ENCODE measurements at places on chromosomes 16 and 17.

DNA sequence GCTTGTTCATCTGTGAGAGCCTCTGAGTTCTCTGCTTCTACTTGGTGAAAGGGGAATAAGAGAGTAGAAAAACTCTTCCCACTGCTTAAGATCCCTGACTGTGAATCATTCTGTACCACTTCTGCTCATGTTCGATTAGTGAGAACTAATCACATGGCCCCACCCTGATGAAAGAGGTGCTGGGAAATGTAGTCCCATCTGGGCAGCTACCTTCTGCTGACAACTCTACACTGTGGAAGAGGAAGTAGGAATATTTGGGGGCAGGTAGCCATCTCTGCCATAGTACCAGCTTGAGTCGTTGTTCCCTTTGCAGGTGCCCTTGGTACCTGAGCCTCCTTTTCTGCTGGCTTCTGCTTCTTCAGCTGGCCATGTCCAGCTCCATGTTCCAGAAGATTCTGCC, 29.9 kb downstream of the NKD1 start:
- DNase-seq, result no peak

DNA sequence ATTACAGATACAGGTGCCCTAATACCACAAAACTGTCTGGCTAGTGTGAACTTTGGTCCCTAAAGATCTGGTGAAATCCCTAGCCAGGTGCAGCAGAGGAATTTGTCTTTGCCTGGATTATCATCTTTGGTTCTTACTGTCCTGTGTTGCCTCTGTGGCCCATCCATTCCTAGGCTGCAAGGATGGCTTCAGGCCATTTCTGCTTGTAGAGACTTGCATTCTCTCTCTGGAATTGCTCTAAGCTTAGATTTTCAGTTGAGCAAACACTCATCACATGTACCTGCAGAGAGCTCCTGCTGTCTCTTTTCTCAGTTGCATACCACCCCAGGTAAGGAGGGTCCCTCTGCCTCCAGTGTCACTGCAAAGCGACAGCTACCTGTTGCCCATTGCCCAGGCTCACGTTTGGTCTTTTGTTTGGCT, 114.9 kb downstream of the PRKCA start:
- no peak for DNase-seq

DNA sequence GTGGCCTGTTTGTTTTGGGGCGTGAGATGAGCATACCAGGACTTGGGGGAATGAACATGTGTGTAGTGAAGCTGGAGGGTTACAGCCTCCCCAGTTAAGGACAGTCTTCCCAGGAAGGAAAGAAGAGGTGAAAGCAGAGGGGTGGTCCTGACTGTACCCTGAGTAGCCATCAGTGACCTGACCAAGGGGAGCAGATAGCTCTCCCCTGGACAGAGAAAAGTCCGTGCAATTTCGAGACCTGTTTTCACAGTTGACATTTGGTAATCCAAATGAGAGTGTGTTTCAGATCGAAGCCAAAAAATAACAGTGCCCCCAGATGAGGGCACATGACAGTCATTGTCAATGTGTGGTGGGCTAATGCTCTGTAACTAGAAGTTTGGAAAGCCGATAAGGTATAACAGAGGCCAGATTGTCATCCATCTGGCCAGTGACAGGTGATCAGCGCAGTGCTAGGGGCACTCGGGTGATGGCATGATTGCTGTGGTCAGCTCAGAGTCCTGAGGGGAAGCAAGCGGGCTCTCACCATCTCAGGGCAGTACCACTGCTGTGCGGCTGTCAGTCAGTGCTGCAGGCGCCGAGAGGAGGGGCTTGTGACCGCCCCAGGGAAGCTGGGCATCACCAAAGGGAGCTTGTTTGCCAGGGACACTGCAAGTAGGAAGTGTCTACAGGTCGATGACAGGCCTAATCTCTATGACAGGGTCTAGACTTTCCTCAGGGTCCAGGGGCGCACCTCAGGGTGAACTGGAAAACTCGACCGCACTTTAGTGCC, 1.1 kb upstream of the NME2 start:
- no peak for DNase-seq

DNA sequence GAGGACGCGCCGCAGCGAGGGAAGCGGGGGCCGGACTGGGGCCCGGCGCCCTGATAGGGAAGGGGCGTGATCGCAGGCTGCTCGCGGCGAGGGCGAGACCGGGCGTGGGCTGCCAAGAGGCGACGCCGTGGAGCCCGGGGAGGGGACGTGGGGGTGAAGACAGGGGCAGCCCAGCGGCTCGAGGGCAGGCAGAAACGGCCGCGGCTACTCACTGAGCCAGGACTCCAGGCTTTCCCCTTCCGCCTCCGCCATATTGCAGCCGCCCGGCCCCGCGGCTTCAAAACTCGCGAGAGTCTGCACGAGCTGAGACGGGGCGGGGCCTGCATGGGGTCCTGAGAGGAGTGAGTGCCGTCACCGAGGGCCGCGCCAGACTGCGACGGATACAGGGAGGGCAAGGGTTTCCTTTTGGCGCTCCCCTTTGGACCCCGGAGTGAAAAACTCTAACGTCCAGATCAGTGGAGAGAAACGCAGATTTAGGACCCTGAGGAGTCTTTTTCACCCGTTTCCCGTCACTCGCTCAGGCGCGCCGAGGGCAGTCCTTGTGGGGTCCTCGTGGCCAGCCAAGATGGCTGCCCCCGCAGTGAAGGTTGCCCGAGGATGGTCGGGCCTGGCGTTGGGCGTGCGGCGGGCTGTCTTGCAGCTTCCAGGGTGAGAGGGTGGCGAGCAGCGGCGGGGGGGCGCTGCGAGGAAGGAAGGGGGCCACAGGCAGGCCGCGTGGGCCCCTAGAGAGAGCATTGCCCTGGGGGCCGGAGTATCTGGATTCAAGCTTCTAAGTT, at the start of the genes GGA3 and MRPS7:
TSS of gene GGA3 (minus strand) at position 271 of the 776 bp plus-strand sequence. CDS start at position 252, 19 bp downstream.
TSS of gene MRPS7 (plus strand) at position 544 of the 776 bp plus-strand sequence. CDS start at position 566, 22 bp downstream.
- DNase-seq, result peak; percentile 61

DNA sequence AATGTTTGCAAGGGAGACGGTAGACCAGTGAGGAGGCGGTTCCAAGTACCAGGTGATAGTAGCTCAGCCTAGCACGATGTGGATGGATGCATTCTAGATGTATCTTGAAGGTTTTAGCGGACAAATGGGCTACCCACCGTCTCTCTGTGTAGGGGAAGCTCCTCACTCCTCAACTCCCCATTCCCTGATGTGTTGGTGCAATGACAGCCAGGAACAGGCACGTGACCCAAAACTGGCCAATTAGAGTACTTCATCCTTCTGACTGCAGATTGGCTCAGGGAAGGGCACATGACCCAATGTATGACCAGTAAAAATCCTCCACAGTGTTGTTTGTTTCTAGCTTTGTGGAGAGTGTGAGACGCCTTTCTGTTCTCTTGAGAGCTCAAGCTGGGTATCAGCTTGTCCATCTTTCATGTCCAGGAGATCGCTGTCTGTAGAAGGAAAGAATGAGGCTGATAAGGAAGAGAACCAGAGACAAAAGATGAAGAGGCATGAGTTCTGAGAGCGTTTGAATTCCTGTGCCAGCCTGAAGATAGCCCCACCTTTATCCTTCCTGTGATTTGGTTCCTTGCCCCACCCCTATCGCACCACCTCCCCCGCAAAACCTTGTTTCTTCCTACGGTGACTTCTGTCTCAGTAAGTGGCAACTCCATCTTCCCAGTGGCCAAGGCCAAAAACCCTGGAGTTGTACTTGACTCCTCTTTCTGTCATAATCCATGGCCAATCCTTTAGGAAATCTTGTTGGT, 2.3 kb upstream of the BORCS6 start:
- DNase-seq, result no peak

DNA sequence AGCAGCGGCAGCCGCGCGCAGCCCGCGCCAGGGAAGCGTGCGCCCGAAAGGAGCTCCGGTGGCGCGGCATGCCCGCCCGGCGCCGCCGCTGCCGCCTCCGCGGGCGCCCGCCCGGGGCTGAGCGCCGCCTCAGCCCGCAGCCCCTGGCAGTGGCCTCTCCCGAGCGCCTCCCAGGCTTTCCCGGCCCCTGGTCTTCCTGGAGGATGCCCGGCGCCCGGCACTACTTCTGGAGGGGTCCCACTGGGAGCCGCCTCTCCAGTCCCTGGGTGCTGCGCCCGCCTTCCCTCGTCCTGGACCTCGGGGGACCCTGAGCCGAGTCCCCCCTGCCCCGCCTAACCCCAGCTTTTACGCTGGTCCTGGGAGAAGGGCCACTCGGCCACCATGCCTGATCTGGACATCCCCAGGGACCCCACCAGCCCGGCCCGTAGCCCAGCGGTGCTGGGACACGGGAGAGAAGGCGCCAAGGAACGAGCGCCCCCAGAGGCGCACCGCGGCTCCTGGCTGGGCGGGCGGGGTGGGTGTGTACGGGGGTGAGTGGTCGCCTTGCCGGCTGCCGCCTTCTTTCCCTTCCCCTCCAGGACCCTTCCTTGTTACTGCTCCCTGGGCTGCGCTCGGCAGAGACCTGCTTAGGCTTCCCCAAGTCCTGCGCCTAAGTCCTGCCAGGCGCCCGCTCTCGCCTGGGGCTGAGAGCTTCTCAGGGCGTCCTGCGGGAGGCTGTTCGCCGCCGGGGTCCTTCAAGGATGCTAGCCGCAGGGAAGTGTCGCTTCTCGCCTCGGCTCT, 704 bp downstream of the ASIC2 start:
- no peak for DNase-seq

GRCh38 chr17:35314415-35315216, 58.8 kb downstream of the SLFN11 start:
- DNase-seq, result no peak

GRCh38 chr17:48637323-48638260, 11.4 kb upstream of the HOXB9 start:
- DNase-seq, result peak; percentile 52

- DNase-seq, result no peak
Measured at GRCh38 chr16:59121411-59122261, 387.5 kb upstream of the GOT2 start.

DNA sequence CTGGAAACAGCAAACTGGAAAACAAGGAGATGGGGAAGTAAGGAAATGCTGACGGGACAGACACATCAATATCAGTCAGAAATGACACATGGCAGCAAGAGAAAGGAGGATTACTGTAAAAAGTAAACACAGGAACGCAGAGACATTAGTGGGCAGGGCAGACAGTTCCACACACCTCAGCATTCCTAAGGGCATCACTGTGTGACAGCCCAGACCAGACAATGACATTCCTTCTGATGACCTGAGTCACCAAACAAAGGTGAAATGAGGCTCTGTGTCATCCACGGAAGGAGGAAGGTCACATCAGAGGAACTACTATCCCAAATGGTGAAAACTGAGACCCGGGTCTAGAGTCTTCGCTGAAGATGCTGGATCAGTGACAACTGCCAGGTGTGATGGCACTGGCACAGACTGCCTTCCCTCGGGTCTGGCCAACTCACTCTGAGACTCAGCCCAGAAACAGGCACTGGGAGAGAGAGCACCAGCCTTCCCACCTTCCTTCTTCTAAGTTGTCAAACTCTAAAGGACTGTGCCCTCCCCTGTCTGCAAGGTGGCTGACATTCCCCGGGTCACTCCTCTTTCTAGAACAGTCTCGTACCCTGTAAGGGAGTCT, 36.7 kb downstream of the TK2 start:
- DNase-seq, result no peak

DNA sequence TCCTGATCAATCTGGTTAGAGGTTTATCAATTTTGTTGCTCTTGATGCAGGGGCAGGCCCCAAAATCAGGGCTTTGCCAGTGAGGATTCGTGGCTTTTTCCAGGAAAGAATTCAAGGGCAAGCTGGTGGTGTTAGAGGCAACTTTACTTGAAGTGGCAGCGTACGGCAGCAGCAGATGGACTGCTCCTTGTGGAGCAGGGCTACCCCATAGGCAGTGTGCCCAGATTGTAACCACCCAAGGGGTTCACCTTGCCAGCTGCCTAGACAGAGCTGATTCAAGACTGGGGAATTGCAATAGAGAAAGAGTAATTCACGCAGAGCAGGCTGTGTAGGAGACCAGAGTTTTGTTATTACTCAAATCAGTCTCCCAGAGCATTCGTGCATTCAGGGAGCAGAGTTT, 16.7 kb downstream of the DRC7 start:
- DNase-seq, result no peak

GRCh38 chr16:49516382-49517036, 142.9 kb downstream of the C16orf78 start:
- DNase-seq, result no peak

DNA sequence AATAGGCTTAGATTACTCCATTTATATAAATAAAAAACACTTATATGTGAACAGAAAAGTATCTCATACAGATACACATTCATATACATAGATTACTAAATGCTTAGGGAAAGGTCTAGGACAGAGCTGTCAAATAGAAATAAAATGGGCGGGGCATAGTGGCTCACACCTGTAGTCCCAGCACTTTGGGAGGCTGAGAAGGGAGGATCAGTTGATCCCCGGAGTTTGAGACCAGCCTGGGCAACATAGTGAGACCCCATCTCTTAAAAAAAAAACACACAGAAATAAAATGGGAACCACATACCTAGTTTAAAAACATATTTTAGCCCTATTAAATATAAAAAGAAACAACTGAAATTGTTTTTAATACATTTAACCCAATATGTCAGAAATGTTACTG, 58.9 kb downstream of the CFDP1 start:
- DNase-seq, result no peak

DNA sequence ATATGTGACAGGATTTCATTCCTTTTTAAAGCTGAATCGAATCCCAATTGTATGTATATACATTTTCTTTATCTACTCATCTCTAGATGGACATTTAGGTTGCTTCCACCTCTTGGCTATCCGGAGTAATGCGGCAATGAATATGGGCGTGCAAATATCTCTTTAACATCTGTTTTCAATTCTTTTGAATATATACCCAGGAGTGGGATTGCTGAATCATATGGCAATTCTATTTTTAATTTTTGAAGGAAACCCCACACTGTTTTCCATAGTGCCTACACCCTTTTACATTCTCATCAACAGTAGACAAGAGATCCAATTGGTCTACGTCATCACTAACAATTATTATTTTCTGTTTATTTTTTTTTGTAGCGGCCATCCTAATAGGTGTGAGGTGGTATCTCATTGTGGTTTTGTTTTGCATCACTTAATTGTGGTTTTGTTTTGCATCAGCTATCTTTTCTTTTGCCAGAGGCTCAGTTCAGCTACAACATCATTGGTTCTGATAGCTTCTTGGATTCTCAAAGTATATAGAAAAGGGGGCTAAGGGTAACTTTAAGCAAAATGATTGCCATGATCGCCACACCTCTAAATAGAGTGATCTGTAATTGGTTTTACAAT, 25.6 kb upstream of the MAP2K6 start:
- DNase-seq, result no peak

DNA sequence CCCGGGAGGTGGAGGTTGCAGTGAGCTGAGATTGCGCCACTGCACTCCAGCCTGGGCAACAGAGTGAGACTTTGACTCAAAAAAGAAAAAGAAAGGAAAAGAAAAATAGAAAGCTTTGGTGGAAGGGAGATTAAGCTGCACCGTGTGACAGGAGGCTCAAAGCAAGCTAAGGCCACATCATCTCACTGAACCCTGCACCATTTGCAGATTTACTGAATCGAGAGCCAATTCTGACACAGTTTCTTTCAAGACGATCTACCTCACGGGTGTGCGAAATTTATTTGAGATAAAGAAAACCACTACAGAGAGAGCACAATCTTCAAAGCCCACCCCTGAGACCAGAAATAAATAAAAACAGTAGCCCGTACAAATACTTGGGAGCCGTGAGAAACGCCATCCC, 49.6 kb downstream of the RTN4RL1 start:
- DNase-seq, result no peak

GRCh38 chr16:16126896-16127295, 96.4 kb downstream of the ABCC6 start:
- no peak for DNase-seq

- DNase-seq, result no peak
Measured at GRCh38 chr17:82938486-82938872, 98.7 kb upstream of the ZNF750 start.

GRCh38 chr16:72827866-72828265, 220.1 kb downstream of the ZFHX3 start:
- no peak for DNase-seq
